ENCODE measurements at places on chromosomes 3 and 15.

- DNase-seq: peak; percentile 27
Measured at GRCh38 chr15:67383899-67384298, 129.3 kb downstream of the IQCH start.

DNA sequence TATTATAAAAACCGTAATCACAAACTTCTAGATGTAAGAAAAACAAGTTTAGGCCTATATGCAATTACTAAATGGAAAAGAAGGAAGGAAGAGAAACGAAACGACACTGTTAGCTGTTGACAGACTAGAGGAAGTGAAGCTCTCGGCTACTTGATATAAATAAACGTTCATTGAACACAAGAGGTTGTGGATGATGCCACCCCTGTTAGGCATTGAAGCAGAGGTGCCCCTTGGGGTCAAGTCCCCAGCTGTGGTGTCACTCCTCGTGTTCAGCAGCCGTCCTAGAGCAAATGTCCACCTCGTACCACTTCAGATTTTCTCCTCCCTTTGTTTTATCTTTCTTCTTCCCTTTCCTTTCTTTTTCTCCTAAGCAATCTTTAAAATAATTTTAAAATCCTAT is 146.5 kb upstream of the UBE2E1 start:
- DNase-seq: no peak

DNA sequence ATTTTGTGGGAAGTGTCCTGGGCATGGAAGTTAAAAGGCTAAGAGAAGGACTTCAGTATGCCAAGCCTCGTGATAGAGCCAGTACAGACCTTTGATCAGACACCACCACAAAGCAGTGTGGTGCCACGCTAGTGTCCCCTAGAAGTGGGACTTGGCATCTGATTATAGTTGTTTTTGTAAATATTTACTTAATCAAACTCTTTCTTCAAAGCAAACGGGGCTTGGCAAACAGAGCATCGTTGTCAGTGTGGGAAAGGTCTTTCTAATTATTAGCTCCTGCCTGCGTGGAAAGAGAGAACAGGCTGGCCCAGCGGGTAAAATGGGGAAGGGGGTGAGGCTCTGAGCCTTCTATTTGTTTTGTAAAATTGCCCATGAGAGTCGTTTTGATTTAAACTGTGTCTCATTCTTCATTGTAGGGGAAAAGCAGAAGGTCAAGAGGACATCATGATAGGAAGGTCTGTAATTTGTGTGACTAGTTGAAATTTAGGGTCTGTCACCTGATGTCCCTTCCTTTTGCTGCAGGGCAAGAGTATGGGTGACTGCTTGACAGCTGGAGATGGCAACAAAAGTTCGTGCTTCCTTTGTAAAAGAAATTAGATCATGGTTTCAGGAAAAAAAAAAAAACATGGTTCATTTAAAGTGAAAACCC is 105.0 kb downstream of the IQCH start:
- no peak for DNase-seq

DNA sequence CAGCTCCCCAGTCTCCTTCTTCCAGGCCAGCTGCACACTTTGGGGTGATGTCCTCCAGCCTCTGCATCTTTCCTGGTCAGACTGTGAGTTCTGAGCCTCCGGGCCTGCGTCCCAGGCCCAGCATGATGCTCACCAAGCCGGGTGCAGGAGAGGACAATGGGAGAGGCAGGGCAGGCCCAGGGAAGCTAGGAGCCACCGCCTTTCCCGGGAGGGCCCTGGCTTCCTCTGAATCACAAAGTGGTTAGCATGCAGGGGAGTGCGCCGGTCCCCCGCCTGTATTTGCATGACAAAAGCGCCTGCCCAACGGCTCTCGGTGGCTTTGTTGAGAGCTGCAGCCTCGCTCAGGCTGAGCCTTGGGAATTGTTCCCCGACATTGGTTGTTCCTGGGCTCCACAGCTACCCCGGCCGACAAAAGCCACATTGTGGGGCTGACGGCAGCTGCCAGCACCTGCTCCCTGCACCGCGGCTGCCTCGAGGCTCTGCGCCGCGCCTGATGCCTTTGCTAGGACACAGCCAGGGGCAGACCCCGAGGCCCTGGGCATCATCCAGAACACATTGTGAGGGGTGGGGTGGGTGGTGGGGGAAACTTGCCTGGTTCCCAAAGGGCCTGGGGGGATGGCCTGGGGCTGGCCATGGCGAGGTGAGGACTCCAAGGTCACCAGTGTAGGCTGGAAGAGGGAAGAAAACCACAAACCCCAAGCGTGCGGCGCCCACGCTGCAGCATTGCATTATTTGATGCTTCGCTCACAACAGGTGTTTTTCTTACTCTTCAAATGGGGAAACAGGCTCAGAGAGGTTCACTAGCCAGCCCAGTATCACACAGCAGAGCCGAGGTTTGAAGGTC is 20.0 kb upstream of the KLF13 start:
- DNase-seq: no peak

GRCh38 chr3:115662356-115662755 is 39.0 kb downstream of the GAP43 start:
- DNase-seq: no peak

GRCh38 chr3:100089812-100090668 is 24.3 kb downstream of the FILIP1L start:
- peak; percentile 58 for DNase-seq

DNA sequence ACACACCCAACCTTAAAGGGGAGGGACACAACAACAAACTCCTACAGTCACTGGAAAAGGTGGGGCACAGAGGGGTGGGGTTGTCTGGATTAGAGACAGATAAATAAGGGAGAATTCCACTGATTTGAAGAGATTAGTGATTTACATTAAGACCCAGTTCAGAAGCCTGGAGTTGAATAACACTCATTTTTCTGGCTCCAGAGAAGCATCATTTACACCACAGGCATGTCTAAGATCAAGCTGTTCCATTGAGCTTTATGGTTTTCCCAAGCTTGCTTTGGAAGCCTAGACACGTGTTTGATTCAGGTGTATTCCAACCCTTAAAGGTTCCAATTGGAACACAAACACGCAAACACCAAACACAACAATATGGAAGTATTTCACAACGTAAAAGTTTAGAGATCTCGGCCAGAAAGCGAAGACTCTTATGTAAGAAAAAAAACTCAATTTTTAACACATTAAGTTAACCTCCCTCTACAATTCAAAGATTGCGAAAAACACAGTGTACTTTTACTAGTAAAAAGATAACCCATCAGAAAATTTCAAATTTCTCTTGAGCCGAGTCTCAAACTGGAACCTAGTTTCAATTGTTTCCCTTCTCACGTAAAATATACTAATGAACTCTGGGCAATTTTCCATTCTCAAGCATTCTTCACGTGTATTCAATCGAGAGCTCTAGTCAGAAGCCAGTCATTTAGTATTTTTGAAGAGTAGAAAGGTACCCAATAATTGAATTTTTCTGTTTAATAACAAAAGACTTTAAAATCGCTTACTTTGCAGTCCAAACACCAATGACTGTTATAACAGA is 2.1 kb downstream of the TRA2B start:
- DNase-seq: no peak

DNA sequence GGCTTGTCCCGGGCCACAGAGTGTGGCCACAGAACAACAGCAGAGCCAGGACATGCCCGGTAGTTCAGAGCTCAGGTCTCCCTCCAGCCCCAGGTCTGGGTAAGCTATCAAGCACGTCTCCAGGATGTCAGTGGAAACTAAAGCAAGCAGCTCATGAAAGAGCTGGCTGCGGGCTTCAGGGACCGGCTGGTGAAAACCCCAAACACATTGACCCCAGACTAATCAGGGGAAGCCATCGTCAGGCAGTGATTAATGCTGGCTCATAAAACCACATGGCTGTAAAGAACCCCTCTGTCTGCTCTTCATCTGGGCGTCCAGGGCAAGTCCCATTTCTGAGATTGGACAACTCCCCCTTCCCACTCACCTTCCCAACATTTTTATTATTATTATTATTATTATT is 37.8 kb downstream of the LMCD1 start:
- no peak for DNase-seq

DNA sequence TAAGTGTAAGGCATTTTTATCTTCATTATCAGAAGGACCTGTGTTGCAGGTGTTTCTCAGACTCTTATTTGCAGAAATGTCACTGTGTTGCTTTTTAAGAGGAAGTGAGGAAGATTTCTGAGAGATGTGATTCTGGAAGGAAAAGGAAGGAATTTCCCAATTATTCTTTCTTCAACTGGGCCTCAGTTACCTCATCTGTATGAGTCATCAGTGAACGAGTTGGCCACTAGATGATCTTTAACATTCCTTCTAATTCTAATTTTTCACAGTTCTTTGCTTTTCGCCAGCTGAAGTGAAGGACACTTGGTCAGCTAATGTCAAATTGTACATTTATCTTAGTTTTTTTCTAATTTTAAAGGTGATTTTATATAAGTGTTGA is 28.9 kb downstream of the CLEC3B start:
- DNase-seq: peak; percentile 48

DNA sequence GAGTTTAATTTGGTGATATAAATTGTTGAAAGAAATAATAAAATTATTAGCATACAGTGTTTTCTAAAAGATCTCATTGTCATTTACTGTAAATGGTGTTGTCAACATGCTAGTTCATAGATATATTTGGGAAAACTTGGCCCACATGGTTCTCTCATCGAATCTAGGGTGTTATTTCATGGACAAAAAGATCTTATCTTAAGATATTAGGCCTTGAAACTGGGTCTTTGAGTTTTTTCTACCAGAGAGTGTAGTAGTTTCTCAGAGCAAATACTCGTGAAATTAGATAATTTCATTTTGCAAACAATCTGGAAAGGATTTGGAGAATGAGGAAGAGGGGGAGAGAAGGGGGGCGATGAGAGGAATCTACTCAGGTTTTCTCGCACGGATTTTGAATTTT is 107.9 kb downstream of the MEIS2 start:
- DNase-seq: no peak

- no peak for DNase-seq
Measured at GRCh38 chr15:71634820-71635560, 175.4 kb upstream of the NR2E3 start.

DNA sequence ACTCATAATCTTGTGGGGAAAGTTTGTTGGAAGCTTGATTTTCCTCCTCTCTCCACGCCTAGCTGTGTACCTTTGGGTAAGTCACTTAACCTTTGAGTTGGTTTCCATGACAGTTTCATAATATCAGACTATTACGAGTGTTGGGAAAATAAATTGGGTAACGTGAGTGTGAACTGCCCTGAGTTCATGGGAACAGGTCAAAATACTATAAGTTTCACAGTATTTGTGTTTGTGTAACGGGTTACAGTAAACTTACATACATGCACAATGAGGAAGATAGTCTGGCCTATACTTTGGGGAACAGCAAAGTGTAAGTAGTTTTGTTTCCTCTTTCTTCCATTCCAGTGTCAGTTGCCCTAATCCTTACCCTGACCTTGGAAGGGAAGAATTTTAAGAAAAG is 509.9 kb downstream of the MECOM start:
- no peak for DNase-seq

DNA sequence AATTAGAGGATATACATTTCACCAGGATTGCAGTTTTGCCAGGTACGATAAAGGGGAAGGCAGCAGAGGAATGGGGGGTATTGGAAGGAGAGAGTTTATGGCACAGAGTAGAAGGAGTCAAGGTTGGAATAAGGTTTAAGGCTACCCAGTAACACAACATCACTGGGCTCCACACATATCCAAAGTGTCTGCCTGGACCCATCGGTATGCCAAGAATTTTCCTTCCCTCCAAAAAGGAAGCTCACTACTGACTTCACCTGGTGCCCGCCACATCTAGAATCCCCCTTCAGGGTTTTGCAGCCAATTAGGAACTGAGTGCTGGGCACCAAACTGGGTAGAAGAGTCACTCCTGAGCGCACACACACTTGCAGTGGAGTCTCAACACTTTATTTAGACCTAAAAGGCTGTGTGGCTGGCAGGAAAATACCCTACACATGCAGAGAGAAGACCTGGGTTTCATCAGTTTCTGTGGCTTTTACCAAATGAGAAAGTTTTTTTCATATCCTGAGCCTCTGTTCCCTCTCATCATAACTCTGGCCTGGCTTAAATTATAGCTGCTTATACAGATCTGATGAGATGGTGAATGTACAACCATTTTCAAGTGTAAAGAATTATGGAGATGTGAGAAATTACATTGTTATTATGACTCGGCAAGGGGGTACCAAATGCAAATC is 190.8 kb upstream of the LPP start:
- no peak for DNase-seq

DNA sequence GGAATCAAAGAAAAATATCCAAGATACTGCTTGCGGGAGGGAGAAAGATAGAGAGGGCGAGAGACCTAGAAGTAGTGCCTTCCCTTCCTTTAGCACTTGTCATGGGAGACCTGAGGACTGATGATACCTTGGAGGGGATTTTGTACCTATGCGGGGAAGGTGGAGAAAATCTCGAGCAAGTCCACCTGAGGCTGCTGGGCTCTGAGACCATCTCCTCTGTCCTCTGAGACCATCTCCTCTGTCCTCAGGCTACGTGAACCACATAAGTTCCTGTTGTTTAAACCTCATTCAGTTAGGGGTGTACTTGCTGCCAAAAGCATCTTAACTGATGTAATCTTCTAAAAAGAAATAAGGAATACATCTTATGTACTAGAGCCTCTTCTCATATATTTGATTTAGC is 164.9 kb downstream of the NR2F2 start:
- DNase-seq: no peak

DNA sequence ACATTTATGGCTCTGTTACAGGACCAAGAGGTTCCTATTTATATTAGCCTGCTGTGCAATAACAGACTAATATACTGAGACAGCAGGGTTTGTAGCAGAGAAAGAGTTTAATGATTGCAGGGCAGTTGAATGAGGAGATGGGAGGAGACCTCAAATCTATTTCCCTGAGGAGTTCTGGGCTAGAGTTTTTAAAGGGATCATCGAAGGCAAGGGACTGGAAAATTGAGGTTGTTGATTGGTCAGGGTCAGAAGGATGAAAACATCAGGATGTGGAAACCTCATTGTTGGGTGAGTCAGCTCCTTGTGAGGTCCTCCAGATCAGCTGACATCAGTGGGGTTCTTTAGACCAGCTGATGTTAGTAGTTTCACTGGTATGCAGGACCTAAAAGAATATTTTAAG is 60.6 kb upstream of the GOLGA8B start:
- peak; percentile 44 for DNase-seq

DNA sequence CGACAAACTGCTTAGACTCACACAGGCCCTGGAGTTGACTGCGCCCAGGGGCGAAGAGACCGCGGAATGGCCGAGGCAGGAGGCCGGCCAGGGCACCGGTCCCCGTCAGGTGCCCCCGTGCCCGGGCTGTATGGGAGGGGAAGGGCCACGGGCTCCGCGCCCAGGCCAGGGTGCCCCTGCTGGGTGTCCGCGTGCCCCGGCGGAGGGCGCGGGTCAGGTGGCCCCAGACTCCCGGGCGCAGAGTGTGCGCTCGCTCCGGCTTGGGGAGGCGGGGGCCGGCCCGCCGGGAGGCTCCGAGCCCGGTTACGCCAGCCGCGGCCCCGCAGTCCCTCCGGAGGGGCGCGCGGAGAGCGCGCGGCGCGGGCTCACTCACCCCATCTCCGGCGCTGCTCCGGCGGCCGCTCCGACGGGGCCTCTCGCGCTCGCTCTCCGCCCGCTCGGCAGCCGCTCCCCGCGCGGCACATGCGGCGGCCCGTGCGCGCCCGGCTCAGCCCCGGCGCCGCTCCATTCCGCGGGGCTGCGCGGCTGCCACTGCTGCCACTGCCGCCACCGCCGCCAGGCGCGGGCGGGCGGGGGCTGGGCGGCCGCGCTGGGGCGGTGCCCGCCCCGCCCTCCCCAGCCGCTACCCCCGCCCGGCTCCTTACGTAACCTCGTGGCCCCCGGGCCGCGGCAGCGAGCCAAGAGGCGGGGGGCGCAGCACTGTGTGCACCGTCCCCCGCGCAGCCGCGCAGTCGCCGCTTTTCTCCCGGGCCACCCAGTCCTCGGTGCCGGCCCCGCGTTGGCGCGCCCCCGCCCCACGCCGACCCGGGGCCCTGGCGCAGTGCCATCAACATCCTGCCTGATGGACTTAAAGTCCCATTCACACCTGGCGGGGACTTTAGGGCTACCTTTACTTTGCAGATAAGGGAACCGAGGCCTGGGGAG is at the start of gene HOMER2:
Gene HOMER2, minus strand, starts transcription at position 563 of the 924 bp plus-strand sequence. Its CDS starts 185 bp downstream, at position 378.
- no peak for DNase-seq

Measured in RKO (cell line).